Motor neuron (in vitro differentiated cells): ENCODE measurements at places on chromosomes 7 and 10. TPM values are rescaled to one million over a fixed set of nuclear protein-coding genes. Genes with fewer than 3 reads are reported as not detected.

DNA sequence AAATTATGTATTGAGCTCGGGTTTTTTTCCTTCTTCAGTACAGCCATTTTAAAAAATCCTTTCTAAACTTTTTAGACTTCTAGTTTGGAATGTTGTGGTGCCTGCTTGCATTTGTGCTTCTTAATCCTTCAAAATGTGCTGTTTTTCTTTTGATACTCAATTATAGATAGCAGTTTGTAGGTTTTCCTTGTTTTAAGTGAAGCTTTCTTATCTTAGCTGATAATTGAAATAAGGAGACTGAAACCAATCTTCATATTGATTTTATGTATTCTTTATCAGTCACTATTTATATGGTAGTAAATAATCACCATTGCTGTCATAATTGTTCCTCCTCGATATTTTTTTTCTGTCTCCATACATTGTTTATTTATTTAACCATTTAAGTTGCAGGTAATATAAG, 56.6 kb downstream of the TAF3 start:
- ATAC-seq = no peak

GRCh38 chr10:61356354-61356753, 96.8 kb downstream of the TMEM26 start:
- ATAC-seq = no peak

Gene MYPN
- total RNA-seq = not detected in 2 replicates

Gene CAV2
- 15.0 and 17.2 TPM in 2 replicates for total RNA-seq

DNA sequence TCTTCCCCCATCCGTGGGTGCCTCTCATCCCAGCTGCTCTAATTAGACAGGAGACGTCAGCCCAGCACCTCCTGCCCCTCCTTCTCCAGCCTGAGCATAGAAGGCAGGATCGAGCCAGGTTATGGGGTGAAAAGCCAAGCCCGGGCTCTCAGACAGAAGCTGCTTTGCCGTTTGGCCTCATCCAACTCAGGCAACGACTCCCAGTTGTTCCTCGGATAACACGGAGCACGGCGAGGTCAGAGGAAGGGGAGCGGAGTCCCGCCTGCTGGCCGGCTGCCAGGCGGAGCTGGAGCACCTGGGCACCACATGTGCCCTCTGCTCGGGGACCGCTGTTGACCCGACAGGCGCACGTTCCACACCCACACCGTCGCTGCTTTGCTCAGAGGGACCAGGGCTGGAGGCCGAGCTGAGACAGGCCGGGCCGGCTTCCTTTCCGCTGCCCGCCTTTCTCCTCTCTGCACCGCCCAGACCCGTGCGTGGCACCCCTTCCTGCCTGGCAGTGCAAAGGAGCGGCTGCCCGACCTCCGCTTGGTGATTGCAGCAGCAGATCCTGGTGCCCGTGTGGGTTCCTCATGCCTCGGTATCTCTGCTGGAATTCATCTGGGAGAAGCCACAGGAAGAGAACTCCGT, 21.6 kb upstream of the UNCX start:
- ATAC-seq = no peak

Gene AGMO
- 8.9 and 12.6 TPM in 2 replicates for total RNA-seq

- no peak for ATAC-seq
Measured at GRCh38 chr10:113494761-113495160, 58.1 kb upstream of the HABP2 start.
